8988T (cell line): ENCODE measurements at places on chromosomes 7 and 10.

- DNase-seq: no peak
These were observed 42.7 kb upstream of the BRAF start for GRCh38 chr7:140967438-140967837.

GRCh38 chr7:132526111-132526740, 50.0 kb downstream of the PLXNA4 start:
- no peak for DNase-seq

DNA sequence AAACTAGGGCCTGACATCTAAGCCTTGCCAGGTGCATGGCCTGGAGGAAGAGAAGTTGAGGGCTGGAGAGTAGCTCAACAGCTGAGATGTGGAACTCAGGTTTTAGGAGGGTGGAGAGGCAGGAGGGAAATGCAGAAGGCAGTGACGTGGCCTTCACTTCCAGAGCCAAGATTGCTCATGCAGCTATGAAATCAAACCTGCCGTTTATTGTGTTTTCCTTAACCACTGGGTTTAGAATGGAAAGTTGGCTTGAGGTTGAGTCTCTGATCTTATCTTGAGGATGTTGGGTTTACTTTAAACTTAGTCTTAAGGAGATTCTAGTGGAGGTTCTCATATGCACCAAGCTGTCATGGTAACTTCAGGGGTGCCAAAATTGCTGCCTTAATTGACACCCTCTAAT, 178.6 kb downstream of the SORCS3 start:
- no peak for DNase-seq

DNA sequence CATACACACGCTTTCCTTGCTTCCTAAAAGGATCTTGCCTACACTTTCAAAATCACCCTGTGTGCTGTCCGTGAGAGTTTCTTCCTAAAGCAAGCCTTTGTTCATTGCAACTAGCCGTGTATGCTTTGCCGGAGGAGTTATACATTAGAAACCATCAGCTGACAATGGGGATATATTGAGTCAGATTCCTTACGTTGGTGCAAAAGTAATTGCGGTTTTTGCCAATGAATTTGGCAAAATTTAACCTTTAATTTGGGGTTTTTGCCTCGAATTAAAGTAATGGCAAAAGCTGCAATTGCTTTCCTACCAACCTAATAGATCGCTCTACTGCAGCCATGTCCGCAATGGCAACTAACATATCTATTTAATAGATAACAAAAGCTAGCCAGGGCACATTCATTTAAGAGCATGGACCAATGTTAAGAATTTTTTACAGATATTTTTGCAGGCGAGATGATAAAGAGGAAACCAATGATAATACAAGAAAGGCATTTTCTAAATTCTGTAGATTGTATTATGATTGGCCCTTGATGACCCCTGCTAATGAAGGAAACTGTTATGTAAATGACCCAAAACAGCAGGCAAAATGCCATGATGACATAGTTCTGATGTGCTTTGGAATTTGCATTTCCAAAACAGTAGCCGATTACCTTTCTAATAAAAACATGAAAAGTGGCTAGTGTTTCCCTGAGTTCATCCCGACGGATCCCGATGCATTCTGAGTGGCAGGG, 184.8 kb upstream of the NRP1 start:
- no peak for DNase-seq

- DNase-seq: no peak
These were observed 9.9 kb upstream of the NPVF start for GRCh38 chr7:25238066-25238725.

DNA sequence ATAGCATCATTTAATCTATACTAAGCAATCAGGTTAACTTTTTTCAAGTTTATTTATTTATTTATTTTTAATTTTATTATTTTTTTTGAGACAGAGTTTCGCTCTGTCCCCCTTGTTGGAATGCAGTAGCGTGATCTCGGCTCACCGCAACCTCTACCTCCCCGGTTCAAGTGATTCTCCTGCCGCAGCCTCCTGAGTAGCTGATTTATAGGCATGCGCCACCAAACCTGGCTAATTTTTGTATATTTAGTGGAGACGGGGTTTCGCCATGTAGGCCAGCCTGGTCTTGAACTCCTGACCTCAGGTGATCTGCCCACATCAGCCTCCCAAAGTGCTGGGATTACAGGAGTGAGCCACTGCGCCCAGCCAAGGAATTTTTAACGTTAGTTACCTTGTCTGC, 635 bp upstream of the MYPN start:
- DNase-seq: no peak

DNA sequence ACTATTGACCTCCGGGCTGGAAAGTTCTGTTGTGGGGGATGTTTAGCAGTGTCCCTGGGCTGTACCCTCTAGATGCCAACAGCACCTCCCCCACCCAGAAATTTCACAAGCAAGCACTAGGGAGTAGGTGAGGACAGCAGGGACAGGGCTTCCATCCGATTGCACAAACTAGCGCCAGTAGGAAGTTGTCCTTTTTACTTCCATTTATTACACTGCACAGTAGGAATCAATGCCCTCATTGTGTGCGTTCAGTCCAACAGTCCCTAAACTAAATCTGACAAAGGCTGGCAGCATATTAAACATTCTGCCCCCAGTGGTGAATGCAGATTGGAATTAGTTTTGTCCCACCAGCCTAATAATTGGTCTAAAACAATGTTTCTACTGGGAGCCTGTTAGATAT, 6.4 kb upstream of the SOSTDC1 start:
- DNase-seq: no peak

GRCh38 chr10:68135922-68136792, 26.9 kb downstream of the MYPN start:
- DNase-seq: peak; percentile 26

- DNase-seq: peak; percentile 29
These were observed at the start of gene PHKG1 for GRCh38 chr7:56092789-56093531. Gene PHKG1 (minus strand): TSS chr7:56092952. CDS start chr7:56088941, 4,011 bp downstream.

DNA sequence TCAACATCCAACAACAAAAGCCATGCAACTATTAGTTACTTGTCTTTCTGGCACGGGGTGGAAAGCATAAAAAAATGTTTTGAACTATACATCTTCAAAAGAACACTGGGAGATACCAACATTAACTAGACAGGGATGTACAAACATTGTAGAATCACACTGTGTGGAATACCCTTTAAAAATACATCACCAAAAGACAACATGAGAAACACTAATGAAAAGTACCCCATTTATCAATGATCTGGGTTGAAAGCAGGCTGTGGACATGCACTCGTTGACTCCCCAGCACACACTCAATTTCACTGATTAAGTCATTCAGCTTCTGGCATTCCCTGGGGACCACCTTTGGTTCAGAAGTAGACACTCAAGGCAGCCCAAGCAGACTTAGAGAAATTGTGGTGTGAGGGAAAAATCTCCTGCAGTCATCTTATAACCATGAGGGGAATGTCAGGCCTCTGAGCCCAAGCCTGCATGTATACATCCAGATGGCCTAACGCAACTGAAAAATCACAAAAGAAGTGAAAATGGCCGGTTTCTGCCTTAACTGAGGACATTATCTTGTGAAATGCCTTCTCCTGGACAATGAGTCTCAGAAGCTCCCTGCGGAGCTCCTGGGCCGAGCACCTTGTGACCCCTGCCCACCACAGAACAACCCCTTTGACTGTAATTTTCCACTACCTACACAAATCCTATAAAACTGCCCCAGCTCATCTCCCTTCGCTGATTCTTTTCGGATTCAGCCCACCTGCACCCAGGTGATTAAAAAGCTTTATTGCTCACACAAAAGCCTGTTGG, 53.0 kb downstream of the CACUL1 start:
- DNase-seq: no peak

DNA sequence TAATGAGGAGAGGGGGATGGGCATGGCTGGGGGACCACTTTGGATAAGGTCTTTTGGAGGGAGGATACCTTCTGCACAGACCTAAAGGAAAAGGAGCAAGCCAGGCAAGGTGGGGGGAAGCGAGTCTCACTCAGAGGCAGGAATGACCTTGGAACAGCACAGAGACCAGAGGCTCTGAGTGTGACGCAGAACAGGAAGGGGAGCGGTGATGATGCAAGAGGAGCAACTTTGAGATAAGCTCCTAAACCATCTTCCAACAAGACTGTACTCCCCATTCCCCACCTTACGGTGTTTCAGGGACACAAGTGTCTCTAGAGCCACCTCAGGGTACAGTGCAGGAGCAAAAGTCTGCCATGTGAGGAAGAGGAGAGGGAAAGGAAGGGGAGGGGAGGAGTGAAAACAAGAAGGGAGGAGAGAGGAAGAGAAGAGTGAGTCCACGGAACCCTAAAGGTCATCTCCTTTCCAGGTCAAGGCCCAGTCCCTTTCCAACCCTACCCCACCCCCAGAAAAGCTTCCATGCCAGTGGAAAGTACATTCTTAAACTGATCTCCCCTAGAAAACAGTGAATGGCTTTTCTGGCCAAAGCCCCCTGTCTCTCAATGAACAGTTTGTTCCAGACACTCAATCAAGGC, 54.1 kb downstream of the JAZF1 start:
- DNase-seq: no peak

DNA sequence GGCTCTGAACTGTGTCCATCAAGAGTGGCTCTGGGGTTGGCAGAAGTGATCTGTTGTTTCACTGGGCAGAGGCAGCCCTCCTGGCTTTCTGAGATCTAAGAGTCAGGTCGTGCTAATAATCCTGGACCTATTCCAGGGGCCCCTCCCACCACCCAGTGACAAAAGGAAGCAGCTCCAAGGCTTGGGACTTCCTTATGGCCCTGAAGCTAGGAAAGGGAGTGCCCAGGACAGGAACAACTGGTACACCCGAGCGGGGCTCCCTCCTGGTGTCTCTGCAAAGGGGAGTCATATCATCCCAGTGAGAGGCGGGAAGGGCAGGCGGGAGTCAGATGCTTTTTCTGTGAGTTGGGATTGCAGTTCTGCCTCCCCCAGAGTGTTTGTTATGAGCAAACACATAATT, 32.3 kb downstream of the RPS24 start:
- DNase-seq: no peak
